ENCODE measurements at places on chromosomes 7 and 10.
A peak's percentile ranks its signal among the peaks of the same experiment; 100 is the strongest.

- DNase-seq = no peak
These were observed 55.6 kb upstream of the DLX6 start for GRCh38 chr7:96949766-96950165.

DNA sequence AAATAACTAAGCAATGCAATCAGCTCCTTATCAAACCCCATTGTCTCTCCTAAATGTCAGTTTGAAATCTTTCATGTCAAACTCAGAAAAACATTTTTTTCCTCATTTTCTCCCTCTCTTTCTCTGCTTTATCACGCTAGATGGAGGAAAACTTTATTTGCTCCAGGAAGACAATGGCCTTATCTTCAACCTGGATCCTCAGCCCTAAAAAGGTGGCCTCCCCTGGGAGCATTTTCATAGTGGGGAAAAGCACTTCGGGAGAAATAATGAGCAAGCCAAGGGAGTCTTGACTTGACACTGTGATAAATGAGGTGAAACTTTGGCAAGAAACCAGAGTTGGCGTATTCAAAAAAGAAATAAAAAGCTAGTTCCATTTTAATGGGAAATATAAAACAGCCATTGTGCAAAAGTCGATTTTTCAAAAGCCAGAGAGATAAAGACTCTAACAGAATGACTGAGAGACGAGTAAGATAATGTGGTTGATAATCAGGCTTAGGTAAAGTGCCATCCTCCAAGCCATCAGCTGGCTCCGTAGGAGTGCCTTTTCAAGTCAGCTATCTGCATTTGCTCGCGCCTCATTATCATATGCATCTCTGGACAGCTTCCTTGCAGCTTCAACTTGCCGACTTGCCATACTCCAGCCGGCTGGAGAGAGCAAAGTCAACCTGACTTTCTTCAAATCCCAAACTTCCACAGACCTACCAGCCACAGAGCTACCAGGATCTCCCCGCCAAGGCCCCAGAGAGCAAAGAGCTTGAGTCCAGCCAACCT, 19.9 kb downstream of the HABP2 start:
- no peak for DNase-seq

- no peak for DNase-seq
These were observed 381.4 kb downstream of the DGKB start for GRCh38 chr7:14521183-14521582.

- peak; percentile 72 for DNase-seq
These were observed 12.2 kb downstream of the FOXP2 start for GRCh38 chr7:114426824-114427223.

DNA sequence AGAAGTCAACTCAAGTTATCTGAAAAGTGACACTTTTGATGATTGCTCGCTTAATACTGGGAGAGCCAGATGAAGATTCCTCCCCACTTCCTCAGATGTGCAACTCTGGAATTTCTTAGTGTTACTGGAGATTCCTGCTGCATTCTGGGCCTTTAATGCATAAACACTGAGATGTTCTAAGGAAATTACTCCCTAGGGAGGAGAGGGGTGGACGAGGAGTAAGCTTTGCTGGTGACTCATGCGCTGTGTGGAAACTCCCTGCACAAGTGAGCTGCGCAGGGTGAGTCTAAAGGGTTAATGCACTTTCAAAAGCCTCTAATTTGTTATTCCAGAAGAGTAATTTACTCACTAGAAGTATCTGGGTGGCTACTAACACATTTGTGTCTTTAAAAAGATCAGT, 46.3 kb downstream of the EGFR start:
- DNase-seq = peak; percentile 98

- no peak for DNase-seq
These were observed 325.5 kb downstream of the LHFPL3 start for GRCh38 chr7:104653825-104654401.

DNA sequence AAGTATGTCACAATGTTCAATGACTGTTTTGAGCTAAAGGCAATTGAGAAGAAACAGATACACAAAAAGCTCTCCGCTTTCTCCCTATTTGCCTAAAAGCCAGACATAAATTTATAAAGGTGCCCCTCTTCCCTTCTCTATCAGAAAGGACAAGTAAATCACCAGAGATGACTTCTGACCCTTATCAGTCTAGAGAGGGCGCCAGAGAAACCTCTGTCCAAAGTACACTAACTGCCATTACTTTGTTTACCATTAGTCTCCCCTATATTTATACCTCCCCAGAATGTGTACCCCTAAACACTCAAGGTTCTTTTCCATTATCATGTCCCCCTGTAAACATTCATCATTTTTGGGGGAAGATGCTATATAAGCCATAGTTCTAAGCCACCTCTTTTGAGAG, 49.3 kb downstream of the TPK1 start:
- peak; percentile 4 for DNase-seq

GRCh38 chr10:129332476-129332875, 134.6 kb upstream of the MGMT start:
- peak; percentile 7 for DNase-seq

DNA sequence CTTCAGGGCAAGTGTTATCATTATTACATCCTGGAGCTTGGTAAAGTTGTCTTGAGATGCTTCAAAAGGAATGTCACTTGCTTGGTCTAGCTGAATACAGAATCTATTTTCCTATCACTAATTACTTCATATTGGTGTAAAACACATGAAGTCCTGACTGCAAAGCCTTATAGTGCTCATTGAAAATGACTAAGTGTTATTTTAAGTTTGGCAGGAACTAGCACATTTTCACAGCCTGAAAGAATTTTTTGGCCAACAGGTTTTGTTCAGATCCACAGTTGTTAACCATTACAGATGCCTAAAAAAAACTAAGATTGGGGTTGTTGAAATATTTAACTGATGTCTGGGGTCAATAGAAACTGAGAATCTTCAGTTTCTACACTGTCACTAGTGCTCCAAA, 149.3 kb downstream of the NEBL start:
- DNase-seq = no peak

- peak; percentile 53 for DNase-seq
These were observed 1.4 kb upstream of the OSBPL3 start for GRCh38 chr7:24981171-24981951.

DNA sequence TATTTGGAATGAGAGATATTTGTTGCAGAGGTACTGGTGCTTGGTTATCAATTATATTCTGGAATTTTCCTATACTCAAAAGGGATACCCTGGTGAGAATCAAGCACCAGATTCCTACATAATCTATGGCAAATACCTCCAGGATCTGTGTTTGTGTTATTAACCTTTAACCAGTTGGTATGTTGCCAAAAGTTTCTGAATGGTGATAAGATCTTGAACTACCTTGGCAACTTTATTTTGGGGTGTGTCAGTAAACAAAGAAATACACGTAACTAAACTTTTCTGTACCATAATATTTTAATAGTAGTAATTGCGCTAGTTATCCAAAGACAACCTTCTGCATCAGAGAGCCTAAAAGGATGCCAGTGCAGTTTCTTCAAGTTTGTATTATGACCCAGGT, 13.4 kb downstream of the SCIN start:
- no peak for DNase-seq

DNA sequence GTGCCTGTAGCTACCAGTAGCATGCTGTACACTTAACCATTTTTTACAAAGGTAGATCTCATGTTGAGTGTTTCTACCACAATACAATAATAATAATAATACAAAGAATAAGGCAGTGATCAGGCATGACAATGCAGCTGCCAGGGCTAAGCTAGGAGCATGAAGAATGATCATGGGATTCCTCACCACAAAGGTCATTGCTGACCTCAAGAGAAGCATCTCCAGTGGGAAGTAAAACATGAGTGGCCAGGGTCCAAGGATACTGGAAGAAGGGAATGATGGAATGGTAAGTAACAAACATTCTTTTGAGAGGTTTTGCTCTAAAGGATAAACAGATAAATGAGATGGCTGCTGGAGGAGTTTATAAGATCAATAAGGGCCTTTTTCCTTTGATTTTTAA, 591.1 kb downstream of the TNS3 start:
- DNase-seq = peak; percentile 45

- DNase-seq = no peak
These were observed 38.5 kb downstream of the GRID1 start for GRCh38 chr10:86327954-86328725.

- DNase-seq = peak; percentile 62
These were observed 113.2 kb downstream of the CDK6 start for GRCh38 chr7:92723205-92723604.
